SK-N-DZ (cell line): ENCODE measurements at places on chromosomes 2 and 18.
A peak's percentile ranks its signal among the peaks of the same experiment; 100 is the strongest.

GRCh38 chr2:118221536-118222272 lies 133.4 kb downstream of the INSIG2 start:
- peak; percentile 55 for DNase-seq

- DNase-seq: no peak
Observed at GRCh38 chr18:30489890-30490643, 552.5 kb downstream of the DSC3 start.

GRCh38 chr2:20526708-20527107 lies 79.8 kb downstream of the RHOB start:
- no peak for DNase-seq

GRCh38 chr2:44545005-44545404 lies 183.3 kb downstream of the CAMKMT start:
- DNase-seq: no peak

DNA sequence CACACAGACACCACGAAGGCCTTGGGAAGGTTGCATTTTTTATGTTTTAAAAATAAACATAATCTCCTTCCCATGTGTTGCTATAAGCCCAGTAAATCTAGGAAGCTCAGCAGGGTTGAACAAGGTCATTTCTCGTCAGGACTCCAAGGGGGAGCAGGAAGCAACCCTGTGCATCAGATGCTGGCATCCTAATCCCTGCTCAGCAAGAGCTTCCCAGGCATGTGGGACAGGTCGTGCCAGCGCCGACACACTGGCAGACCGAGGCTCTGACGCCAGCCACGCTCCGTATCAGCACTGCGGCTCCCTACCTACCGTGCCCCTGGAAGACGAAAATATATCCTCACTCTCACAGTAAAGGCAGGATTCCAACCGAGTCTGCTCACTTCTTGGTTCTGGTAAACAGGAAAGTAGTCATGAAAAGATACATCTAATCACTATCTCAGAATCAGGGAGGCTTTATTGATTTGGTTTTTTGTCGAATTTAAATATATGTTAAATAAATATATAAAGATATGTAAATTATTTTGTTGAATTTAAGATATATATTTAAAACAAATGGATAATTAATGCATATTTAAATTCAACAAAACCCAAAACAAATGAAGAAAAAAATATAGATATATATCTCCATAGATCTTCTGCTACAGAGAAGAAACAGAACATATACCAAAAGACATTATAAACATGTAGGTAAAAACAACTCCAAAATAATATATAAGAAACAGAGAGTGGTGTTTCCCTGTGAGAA lies 61.4 kb downstream of the TXNL1 start:
- DNase-seq: no peak

- DNase-seq: no peak
Observed at GRCh38 chr2:45570671-45571334, 40.3 kb downstream of the SRBD1 start.

- no peak for DNase-seq
Observed at GRCh38 chr2:50512397-50512796, 519.5 kb downstream of the NRXN1 start.

- DNase-seq: no peak
Observed at GRCh38 chr2:229520691-229521096, 193.7 kb downstream of the DNER start.

DNA sequence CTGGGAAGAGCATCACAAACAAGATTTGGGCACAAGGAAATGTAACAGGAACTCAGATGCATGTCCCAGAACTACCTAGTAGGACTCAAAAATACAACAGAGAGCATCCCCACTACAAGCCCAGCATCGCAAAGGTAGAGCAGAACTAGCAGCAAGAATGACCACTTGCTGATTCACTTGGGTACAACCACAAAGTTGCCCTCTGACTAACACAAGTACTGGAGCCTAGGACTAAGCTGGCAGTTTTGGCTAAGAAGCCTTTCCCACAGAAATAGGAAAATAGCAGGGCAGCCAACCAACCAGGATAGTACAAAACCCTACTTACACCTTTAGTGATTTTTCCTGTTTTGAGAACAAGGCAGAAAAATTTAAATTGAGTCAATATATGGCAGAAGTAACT lies 193.8 kb downstream of the PAX3 start:
- DNase-seq: no peak

DNA sequence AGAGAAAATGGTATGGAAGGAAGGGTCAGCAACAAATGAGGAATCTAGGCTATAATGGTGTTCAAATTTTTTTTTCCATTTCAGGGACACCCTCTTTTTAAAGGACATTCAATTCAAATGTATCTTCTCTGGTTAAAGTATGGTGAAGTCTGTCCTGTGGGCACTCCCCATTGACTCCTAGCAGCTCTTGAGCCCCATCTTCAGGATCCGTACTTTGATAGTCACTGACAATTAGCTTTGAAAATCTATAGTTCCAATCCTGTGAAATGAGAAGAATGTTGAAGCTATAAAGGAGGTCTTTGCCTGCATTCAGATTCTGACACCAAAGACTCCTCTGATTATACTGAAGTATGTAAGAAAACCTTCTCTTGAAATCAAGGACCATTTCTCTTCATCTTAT lies 43.3 kb downstream of the KCNH7 start:
- DNase-seq: no peak

DNA sequence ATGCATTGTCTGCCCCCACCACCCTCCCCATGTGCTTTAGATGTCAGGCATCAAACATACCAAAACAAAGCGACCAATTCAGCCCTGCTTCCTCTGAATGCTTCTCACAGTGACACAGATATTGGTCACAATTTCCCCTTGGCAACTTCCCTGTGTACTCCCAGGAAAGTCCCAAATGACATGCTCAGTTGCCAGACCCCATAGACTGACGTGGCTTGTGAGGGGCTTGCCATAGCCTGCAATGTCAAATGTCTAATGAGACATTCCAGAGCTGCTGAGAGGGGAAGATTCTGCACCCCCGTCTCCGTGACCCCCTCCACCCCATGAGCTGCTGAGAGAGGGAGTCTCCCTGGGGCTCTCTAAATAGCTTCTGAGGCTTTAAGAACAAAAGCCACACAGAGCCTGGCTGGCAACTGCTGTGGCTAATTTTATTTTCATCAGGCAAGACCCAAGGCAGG lies 47.3 kb downstream of the RFTN2 start:
- no peak for DNase-seq
